ENCODE measurements at places on chromosomes 7 and 10.

DNA sequence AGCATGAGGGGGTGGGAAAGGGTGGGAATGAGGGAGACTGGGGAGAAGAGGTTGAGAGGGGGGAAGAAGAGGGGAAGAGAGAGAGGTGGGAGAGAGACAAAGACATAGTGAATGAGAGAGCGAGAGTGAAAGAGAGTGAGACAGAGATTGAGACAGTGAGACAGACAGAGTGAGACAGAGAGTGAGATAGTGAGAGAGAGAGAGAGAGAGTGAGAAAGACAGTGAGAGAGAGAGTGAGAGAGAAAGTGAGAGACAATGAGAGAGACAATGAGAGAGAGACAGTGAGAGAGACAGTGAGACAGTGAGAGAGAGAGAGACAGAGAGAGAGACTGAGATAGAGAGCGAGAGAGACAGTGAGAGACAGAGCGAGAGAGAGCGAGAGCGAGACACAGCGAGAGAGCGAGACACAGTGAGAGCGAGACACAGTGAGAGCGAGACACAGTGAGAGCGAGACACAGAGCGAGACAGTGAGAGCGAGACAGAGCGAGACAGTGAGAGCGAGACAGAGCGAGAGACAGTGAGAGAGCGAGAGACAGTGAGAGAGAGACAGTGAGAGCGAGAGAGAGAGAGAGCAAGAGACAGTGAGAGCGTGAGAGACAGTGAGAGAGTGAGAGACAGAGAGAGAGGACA lies 10.1 kb downstream of the TMEM243 start:
- no peak for DNase-seq

GRCh38 chr10:88019753-88020152 lies 156.3 kb downstream of the PTEN start:
- no peak for DNase-seq

DNA sequence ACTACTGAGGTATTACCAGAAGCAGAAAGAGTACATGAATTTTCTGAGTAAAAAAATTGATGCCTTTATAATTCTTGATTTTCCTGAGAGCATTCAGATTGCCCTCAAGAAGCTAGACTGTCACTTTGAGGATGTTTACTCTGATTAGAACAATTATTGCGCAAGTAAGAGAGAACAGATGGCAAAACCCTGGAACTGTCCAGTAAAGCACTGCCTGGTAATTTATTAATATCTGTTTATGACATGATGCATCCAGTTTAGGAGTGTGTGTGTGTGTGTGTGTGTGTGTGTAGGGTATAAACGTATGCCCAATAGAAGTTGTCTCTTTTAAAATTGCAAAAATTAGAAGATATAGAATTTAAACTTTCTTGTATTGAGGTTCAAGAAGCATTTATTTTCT lies 379.7 kb downstream of the PHTF2 start:
- DNase-seq, result no peak

GRCh38 chr10:86349474-86349873 lies 17.1 kb downstream of the GRID1 start:
- DNase-seq, result no peak

DNA sequence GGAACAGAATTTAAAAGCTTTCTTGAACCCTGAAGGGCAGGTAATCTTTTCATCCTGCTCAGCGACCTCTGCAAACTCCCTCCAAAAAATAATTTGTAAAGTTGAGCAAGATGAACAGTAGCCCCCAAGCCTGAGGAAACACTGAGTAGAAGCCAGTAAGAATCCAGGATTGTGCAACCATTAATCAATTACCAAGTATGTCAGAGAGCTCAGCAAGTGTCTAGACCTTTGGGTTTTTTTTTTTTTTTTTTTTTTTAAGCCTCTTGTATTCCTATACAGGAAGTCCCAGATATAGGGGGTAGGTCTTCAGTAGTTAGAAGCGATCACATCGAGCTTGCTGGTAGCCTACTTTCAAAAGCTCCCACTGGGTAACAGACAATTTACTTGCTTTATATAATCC lies 155.2 kb downstream of the DGKI start:
- no peak for DNase-seq

DNA sequence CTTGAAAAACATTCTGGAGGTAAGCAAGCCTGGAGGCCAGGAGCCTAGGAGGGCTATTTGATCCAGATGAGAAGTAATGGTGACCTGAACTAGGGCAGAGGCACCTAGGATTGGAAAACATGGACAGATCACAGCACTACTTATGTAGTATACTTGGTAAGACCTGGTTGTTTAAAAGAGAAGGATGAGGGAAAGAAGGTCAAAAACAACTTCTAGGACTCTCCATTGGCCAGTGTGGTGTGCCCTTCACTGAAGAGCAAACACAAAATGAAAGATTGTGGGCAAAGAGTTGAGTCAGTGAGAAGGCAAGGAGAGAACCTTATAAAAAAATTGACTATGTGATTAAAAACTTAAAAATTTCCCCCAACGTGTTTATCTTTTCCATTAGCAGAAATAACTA lies 14.3 kb downstream of the ANKRD1 start:
- no peak for DNase-seq

DNA sequence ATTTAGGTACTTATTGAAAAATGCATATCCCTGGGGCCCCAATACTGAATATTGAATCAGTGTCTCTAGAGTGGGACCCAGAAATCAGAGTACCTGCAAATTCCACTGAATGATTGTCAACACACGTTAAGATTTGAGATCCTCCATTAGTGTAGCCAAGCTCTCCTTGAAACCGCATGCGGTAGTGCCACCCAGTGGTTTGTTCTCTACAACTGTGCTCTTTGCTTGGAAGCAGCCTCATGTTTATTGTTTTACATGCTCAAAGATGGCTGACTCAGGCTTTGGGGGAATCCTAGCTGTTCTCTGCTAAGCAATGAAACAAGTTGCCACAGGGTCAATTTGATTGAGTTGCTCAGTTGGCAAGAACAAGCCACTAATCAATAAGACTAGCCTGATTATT lies 340.2 kb upstream of the CELF2 start:
- peak; percentile 68 for DNase-seq

DNA sequence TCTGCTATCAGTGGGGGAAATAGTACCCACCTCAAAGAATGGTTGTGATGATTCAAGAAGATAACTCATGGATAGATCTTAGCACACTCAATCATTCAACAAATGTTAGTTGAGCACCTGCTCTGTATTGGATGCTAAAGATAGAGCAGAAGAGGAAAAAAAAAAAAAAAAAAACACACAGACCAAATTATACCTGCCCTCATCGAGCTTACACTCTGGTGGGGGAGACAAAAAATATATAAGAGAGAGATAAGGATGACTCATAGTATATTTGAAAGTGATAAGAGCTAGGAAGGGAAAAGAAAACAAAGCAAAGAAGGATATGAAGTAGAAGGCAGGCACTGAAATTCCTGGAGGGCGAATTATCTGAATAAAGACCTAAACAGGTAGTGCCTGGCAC lies 258.5 kb downstream of the SFMBT2 start:
- no peak for DNase-seq

DNA sequence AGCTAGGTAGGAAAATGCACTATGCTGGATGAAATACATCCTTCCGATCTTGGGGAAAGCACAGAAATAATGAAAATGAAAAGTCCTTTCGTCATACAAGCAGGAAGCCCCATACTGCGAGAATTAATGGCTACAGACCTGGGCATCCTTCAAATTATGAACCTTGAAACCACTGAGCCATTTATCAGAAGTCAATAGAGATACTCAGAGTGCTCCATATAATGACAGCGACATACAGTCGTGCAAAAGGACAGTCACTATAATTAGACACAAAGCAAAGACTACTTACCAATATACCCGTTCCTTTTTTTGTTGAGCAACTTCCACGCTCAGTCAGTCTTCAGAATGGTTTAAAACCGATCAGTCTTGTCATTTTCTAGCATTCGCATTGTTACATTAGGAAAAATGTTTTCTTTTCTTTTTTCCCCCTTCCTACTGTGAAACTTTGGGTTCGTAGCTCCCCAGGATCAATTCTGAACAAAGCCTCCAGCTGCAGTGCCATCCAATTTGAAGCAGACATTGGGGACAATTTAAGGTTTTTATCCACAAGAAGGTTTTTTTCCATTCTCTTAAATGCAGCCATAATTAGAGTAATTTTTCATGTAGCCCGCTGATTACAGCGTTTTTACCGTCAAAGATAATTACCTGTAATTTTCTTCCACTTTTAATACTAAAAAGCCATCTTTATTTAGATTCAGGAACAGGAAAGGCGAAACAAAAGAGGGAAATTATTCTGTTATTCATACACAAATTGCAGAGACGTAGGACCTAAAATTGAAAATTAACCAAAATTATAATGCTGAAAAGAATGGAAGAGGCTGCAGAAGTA lies 6.4 kb downstream of the DLX6 start:
- DNase-seq, result peak; percentile 57

DNA sequence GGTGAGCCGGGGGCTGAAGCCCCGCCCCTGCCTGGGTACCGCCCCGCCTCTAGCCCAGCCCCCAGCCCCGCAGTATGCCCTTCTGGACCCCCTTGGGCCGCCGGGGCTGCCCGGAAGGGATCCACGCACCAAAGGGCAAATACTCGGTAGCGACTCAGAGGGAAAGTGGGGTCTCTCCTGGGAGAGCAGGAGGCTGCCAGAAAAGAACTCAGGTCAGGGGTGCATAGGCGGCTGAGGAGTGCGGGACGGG lies 796 bp downstream of the FBXL15 start:
- no peak for DNase-seq

DNA sequence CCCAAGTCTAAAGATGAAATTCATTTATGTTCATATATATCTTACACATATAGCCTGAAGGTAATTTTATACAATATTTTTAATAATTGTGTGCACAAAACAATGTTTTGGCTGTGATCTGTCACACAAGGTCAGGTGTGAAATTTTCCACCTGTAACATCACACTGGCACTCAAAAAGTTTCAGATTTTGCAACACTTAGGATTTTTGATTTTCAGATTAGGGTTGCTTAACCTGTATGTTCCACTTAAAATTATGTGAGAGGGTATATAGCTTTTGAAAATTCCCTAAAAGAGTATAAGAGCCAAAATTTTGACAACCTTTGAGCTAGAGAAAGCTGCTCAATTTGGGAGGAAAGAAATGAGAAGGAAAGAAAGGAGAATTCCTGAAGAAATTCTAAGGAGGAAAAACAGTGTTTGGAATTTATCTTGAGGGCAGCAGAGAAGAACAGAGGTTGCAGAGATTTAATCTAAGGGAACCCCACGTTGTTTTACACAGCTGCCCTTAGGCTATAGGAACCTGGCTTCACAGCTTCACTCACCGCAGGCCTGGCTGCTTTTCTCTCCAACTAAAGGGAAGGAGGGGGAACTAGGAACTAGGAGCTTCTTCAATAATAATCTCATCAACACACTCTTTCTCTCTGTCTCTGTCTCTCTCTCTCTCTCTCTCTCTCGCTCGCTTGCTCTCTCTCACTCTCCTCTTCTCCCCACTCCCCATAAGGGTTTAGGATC lies 8.5 kb downstream of the VOPP1 start:
- DNase-seq, result no peak

GRCh38 chr7:66315192-66315591 lies 110.1 kb downstream of the TPST1 start:
- DNase-seq, result no peak

GRCh38 chr10:132646443-132647097 lies 109.0 kb downstream of the INPP5A start:
- no peak for DNase-seq

- no peak for DNase-seq
Observed at GRCh38 chr10:44935966-44936295, 23.7 kb upstream of the RASSF4 start.

- DNase-seq, result peak; percentile 9
Observed at GRCh38 chr7:116315803-116316202, 105.5 kb downstream of the TES start.

DNA sequence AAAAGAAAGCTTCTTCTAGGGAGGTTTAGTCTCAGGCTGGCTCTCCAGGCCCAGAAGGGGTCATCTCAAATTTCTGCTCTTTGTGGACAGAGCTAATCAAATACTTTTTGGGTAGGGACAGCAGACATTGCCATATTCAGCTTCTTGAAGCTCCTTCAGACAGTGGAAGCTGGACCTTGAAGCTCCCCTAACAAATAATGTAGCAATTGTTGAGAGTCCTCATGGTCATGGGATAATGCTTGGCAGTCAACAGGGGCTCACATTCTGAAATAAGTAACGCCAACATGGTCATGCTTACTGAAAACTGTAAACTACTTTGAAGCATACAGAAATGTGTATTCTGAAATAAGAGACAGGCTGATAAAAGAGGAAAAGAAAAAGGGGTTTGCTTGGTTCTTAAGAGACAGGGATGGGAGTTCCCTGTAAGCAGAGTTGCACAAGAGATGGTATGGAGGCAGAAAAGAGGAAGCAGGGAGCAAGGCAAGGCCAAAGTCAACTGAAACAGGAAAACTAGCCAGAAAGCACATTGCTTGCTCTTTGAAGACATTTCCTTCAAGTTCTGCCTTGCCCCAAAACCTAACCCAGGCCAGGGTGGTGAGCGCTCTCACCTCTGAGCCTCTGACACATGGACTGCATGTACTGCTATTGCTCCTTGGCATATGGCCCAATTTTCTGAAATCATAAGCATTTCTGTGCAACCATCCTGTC lies 53.1 kb upstream of the KMT2E start:
- no peak for DNase-seq

GRCh38 chr7:114979388-114979787 lies 57.5 kb downstream of the MDFIC start:
- DNase-seq, result no peak

GRCh38 chr10:72066318-72067284 lies 21.8 kb downstream of the SPOCK2 start:
- no peak for DNase-seq

DNA sequence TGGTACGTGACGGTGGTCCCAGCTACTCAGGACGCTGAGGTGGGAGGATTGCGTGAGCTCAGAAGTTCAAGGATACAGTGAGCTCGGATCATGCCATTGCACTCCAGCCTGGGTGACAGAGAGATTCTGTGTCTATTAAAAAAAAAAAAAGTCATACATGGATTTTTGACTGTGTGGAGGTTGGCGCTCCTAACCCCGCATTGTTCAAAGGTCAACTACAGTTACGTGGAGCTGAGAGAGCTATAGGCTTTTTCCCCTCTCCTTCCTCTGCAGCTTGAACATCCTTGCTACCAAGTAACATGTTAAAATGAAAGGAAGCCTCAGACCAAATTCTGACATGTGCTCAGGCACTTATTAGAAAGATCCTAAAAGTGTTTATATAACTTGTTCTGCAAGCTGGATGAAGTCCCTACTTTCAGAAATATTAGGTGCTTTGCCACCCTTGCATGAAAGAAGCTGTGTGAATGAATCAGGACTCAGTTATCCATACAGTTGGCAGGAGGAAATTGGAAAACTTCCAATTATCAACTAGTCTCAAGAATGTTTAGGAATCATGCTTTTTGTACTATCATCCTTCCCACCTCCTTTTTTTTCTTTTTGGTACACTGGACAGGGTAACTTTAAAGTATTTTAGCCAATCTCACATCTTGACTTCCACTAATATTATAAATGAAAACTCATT lies 12.5 kb upstream of the ST7 start:
- DNase-seq, result no peak

DNA sequence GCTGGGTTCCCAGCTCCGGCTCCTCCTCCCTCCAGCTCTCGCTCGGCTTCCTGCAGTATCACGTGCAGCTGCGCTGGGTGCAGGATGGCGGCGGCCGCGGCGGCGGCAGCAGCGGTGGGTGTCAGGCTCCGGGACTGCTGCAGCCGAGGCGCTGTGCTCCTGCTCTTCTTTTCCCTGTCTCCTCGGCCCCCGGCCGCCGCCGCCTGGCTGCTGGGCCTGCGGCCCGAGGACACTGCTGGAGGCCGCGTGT lies at the start of gene CNNM1:
TSS of gene CNNM1 (plus strand) at position 53 of the 250 bp plus-strand sequence. CDS start at position 85, 32 bp downstream.
- DNase-seq, result peak; percentile 83

- DNase-seq, result no peak
Observed at GRCh38 chr10:130128062-130128781, 8.0 kb upstream of the GLRX3 start.
